Renal cortical epithelial cell (primary cell): ENCODE measurements at places on chromosomes 2 and 18.

DNA sequence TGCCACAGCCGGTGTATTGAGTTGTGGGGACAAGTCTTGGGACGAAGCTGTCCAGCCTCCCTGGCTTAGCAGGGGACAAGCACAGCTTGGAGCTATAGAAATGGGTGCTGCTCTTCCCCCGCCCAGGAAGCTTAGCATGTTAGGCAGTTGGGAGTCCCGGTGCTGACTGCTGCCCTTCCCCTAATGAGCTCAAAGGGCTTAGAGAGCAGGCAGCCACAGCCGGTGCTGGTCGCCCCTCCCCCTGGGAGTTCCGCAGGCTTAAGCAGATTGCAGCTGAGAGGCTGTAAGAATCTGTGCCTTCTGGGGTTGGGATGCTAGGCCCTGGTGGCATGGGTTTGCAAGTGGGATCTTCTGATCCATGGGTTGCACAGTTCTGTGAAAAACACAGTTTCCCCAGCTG, 237.3 kb downstream of the DCDC2C start:
- DNase-seq: no peak

DNA sequence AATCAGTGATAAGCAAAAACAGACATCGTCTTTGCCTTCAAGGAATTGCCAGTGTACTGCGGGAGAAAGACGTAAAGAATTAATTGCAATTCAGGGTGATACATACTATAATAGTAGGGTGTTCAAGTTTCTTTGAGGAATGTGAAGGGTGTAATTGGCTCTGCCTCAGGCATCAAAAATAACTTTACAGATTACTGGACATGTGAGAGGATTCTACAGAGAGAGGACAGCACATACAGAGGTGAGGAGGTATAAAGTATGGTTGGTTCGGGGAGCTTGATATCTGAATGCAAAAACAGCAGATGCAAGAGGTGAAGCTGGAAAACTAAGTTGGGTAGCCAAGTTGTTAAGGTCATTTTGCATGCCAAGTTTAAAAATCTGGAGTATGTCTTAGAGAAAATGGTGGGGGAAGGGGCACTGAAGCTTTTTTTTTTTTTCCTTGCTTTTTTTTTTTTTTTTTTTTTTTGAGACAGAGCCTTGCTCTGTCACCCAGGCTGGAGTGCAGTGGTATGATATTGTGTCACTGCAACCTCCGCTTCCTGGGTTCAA, 227.5 kb upstream of the FOSL2 start:
- no peak for DNase-seq

DNA sequence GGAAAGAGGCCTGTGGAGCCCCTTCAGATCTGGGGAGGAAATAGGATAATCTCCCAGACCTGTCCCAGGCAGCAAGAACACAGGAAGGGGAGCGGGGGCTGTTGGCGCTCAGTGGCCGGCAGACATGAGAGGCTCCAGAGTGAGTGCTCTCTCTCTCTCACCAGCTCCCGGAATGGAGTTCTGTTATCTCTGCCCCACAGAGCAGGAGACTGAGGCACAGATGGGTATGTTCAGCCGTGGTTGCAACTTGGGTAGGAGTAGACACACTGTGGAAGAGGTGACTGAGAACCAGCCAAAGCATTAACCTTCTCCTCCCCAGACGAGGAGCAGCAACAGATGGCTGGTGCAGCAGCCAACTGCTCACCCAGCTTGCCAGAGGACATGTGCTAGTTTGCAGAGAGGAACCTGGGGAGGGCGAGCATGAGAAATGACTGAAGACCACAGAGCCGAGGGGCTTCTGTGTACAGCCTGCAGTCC, 82.0 kb downstream of the NRP2 start:
- DNase-seq: no peak

DNA sequence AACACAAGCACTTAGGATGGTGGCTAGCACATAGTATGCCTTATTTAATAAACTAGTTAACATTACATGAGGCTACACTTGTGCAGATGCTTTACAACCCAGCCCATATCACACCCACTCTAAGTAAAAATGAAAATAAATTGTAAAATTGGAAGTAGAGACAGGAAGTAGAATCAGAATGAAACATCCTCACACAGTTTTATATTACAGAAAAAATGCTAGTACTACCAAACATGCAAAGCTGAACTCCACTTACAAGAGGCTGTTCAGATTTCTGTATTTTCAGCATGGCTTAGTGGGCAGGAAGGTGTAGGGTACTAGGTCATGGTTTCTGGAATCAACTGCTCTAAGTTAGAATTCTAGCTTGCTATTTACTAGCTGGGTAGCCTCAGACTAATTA, 18.2 kb upstream of the CRIM1 start:
- no peak for DNase-seq

DNA sequence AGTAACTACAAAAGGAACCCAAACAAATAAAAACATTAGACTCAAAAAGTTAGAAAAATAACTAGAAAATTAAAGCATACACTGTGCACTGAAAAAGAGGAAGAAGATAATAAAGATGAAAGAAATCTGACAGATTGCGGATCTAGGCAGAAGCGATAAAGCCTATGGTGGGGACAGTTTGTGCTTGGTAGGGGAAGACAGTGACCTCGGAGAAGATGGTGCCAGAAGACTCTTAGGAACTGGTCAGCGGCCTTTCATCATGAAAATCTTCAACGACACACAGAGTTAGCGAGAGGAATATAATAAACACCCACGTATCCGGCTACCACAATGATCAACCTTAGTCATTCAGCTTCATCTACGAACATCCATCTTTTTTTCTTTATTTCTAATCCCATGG, 180.5 kb downstream of the HDAC4 start:
- no peak for DNase-seq

DNA sequence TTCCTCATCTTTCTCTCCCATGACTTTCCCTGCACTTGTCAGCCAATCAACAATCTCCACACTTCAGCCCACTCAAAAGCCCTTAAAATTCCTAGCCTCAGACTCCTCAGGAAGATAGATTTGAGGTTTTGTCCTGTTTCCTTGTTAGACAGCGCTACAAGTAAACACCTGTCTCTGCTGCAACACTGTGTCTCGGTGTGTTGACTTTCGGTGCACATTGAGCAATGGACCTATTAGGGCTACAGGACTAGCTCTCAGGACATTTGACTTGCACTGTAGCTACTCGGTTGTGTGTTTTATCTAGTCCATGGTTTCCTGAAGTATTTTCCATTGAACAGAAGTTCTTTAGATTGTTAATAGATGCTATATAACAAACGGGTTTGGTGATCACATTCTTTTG, 140.9 kb upstream of the XPO1 start:
- no peak for DNase-seq

- no peak for DNase-seq
These were observed 15.5 kb downstream of the ANO7 start for GRCh38 chr2:241204010-241204384.

GRCh38 chr18:78876868-78877267, 102.8 kb upstream of the SALL3 start:
- no peak for DNase-seq
